ENCODE measurements at places on chromosomes 12 and 14. TPM values are rescaled to one million over a fixed set of nuclear protein-coding genes. Genes with fewer than 3 reads are reported as not detected.
A peak's percentile ranks its signal among the peaks of the same experiment; 100 is the strongest.

DNA sequence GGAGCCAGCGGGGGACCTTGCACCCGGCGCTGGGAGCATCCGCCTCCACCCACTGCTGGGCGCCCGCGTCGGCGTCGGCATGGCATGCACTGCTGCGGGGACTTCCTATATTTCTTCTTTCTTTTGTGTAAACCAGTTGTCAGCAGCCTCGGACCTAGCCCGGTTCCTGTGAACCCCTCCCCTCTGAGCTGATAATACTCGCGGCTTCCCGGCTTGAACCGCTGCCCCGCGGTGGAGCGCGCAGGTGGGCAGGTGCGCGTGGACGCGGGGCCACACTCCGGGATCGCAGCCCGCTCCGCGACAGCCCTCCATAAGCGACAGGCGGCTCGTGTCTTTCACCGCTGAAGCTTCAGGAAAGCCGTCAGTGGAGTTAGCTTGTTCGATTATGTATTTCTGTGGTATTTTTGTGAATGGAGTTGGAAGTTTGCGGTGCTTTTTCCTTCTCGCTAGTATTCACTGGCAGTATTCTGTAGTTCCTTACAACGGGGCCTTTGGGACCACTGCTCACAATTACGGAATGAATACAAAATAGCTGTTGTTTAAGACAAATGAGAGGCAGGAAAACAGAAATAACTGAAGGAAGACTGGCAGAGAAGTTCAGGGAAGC is 870 bp downstream of the BMAL2 start:
- peaks cover 35% of the 10 kb centered on the region for H3K4me1 ChIP-seq
- peak overlapping the region; percentile 94 for H3K4me3 ChIP-seq
- peaks cover 14% of the 10 kb centered on the region for H3K27me3 ChIP-seq
- peak overlapping the region; percentile 89 for H3K27ac ChIP-seq
- peak; percentile 61 for DNase-seq

- H3K4me3 ChIP-seq = no peak overlapping the region
- no peaks in the 10 kb centered on the region for H3K36me3 ChIP-seq
- no peaks in the 10 kb centered on the region for H3K4me1 ChIP-seq
- no peak for DNase-seq
Observed at GRCh38 chr12:79168687-79169086, 304.1 kb downstream of the SYT1 start.

- H3K27ac ChIP-seq = no peak overlapping the region
- no peak for DNase-seq
- no peak overlapping the region for H3K4me3 ChIP-seq
- no peaks in the 10 kb centered on the region for H3K36me3 ChIP-seq
Observed at GRCh38 chr14:92362781-92363235, 39.8 kb downstream of the SLC24A4 start.

DNA sequence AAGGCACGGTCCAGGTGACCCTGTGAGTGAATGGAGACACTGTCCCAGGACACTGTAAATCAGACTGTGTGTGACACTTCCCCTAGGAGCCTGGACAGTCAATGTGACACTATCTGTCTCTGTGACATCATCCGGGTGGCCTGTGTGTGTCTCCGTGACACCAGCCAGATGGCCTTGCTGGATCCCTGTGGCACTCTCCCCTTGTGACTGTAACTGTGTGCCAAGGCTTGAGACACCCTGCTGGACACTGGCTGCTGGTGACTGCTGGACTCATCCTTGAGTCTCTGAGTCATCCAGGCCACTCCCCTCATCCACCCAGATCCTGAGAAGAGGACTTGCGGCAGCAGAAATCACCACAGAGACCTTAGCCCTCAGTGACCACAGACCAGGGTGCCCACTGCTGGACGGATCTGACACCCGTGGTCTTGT is 51.6 kb downstream of the MVK start:
- H3K27ac ChIP-seq = no peak overlapping the region
- no peaks in the 10 kb centered on the region for H3K36me3 ChIP-seq
- no peak for DNase-seq
- no peak overlapping the region for H3K4me3 ChIP-seq

DNA sequence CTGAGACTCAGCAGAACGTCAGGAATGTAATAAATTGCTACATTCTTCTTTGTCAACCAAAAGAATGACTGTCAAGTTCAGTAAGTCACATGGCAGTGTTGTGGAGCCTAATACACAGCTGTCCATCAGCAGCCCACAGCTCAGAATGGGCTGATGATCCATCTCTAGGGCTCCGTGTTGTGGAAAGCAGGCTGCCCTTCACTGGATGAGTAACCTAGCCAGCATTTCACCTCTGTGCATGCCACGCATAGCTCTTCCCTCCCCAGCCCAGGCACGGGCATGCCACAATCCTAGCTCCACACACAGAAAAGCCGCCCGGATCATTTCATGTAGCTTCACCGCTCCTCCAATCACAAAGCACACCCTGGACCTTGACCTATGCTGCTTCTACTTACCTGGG is 878.0 kb upstream of the TMEM132C start:
- H3K27ac ChIP-seq = no peak overlapping the region
- H3K36me3 ChIP-seq = no peaks in the 10 kb centered on the region
- DNase-seq = no peak
- no peaks in the 10 kb centered on the region for H3K27me3 ChIP-seq
- no peak overlapping the region for H3K4me3 ChIP-seq

- H3K4me3 ChIP-seq = no peak overlapping the region
- H3K4me1 ChIP-seq = no peaks in the 10 kb centered on the region
- DNase-seq = no peak
- H3K36me3 ChIP-seq = no peaks in the 10 kb centered on the region
- H3K27me3 ChIP-seq = peaks cover 19% of the 10 kb centered on the region
Observed at GRCh38 chr12:110262442-110263388, 18.3 kb upstream of the ATP2A2 start.

- peaks cover 47% of the 10 kb centered on the region for H3K36me3 ChIP-seq
- no peaks in the 10 kb centered on the region for H3K27me3 ChIP-seq
- H3K27ac ChIP-seq = no peak overlapping the region
- H3K4me3 ChIP-seq = no peak overlapping the region
Observed at GRCh38 chr14:75132382-75133086, 5.7 kb upstream of the NEK9 start.

DNA sequence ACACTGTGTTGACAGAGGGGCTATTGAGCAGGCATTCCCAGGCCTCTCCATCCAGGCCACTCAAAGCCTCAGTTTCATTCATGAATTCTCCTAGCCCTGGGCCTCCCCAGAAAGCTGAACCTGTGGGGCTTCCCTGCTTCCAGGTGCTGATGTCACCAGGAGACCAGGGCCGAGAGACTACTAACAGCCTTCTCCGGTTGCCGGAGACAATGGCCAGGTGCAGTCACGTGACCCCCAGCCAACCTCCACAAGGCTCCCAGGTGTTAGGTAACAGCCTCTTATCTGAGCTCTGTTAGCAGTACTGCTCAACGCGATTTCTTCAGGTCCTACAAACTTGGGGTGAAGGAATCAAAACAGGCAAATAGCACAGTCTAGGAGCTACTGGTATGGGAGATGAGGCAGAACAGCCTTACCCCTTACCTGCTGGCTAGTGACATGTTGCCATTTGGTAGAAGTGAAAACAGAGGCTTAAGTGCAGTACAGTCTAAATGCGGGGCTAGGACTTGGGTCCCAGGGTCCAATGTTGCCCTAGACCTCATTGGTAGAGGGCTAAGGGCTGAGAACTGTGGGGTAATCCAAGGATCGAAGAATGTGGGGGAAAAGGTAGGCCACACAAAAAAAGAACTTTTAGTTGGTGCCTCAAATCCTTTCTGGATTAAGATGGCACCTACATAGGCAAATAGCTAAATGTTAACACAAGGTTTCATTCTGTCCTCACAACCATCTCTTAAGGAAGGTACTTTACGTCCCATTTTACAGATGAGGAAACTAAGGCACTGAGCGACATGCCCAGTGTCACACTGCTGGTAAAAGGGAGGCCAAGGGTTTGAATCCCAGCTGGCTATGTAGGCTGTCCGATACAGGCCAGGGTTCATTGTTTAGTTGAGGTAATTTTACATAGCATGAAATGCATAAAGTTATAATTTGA is 3.8 kb downstream of the CCDC88C start:
- H3K27me3 ChIP-seq = no peaks in the 10 kb centered on the region
- peak overlapping the region; percentile 97 for H3K4me3 ChIP-seq
- DNase-seq = peak; percentile 59
- peak overlapping the region; percentile 99 for H3K27ac ChIP-seq

DNA sequence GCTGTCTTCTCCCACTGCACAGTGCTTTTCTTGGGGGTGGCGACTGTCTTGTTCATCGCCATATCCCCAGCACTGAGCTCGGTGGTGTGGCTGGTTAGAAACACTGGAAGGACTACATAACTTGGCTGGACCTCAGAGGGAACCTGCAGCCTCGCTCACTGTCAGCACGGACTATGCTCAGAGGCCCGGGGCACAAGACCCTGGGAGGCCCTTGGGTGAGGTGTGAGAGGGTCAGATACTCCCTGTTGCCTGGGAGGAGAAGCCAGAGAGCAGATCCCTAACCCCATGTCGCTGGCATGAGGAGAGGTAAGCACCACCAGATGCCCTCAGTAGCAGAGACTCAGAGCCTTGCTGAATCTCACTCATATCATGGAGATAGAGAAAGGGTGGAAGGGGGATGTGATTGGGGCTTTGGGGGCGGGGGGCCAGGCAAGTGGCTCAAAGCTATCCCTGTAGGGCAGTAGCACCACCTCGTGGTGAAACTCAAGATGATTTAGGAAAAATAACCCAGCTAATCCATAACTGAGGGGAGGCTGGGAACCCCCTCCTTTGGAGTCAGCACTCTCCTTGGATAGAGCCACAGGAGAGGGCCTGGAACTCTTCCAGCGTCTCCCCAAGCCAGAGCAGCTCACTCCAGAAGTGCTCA is 18.7 kb upstream of the HDAC7 start:
- peak; percentile 56 for DNase-seq
- no peak overlapping the region for H3K27ac ChIP-seq
- H3K36me3 ChIP-seq = peaks cover 3% of the 10 kb centered on the region
- H3K4me3 ChIP-seq = no peak overlapping the region
- H3K27me3 ChIP-seq = peaks cover 2% of the 10 kb centered on the region

DNA sequence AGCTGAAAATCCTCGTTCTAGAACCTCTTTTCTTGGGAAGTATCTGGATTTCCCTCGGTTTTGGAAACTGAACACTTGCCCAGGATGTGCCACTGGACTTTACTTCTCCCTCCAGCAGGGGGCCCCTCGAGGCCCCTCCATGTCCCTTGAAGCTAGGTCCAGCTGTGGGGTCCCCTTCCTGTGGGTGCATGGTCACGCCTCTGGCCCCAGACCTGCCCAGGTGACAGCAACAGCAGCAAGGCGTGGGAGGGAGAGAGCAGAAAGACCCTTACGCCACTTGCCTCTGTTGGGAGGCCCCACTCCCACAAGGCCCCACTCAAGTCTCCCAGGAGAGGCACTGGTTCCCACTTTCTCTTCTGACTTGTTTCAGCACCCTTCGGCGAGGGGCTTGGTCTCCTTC is 3.1 kb downstream of the SLC25A29 start:
- no peak for DNase-seq
- no peaks in the 10 kb centered on the region for H3K36me3 ChIP-seq
- H3K27ac ChIP-seq = no peak overlapping the region
- H3K4me3 ChIP-seq = no peak overlapping the region
- peaks cover 16% of the 10 kb centered on the region for H3K27me3 ChIP-seq
- H3K4me1 ChIP-seq = peaks cover 31% of the 10 kb centered on the region

DNA sequence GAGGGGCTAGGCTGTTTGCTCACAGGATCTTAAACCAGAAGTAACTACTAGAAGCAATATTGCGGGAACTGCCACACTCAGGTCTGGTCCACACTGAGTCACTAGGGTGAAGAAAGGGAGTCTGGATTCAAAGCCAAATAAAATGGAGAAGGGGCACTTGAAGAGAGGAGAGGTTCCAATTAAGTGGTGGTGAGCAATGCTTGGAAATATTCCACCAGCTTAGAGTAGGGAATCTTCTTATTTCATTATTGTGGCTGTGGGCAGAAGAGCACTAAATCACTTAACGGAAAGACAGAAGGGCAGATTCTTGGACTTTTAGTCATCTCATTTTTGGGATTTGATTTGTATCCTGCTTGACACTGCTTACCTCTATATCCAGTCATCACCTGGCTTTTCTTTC is 48.6 kb upstream of the PPP1R12A start:
- no peak overlapping the region for H3K4me3 ChIP-seq
- H3K27me3 ChIP-seq = peaks cover 19% of the 10 kb centered on the region
- H3K4me1 ChIP-seq = no peaks in the 10 kb centered on the region
- H3K36me3 ChIP-seq = no peaks in the 10 kb centered on the region

- no peak overlapping the region for H3K27ac ChIP-seq
- no peak overlapping the region for H3K4me3 ChIP-seq
- no peaks in the 10 kb centered on the region for H3K4me1 ChIP-seq
- no peaks in the 10 kb centered on the region for H3K36me3 ChIP-seq
- DNase-seq = no peak
Observed at GRCh38 chr12:32549675-32550079, 129.4 kb upstream of the DNM1L start.

DNA sequence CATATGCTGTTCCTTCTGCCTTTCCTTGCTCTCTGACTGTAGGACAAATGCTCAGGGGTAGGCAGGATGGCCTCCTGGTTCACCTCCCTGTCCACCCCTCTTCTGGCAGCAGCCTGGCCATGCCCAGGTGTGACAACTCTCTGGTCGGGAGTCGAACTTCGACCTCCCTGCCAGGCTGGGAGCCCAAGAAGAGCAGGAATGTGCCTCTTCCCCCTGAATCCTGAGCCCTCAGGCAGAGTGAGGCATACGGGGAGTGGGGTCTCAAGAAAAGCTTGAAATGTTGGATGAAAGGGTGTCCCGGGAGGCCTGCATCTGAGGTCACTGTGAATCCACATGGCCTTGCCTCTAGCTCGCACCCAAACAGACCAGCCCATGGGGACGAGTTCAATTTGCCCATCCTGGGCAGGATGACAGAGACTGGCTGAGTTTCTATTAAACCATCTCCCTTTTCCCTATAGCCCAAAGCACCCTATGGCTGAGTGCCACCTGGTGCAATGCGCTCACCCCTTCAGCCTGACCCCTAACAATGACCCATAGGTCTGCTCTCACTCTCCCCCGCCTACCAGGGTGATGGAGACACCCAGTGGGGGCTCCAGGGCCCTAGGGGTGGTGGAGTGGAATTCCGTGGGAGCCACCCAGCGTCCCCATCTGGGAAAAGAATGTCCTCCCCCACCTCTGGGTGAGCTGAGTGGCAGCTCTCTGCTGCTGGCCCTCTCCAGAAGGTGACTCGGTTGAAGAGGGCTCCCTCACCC is 52.9 kb upstream of the DIO3 start:
- H3K4me1 ChIP-seq = no peaks in the 10 kb centered on the region
- no peak overlapping the region for H3K4me3 ChIP-seq
- no peaks in the 10 kb centered on the region for H3K36me3 ChIP-seq
- DNase-seq = no peak
- H3K27me3 ChIP-seq = no peaks in the 10 kb centered on the region

- H3K4me1 ChIP-seq = peaks cover 22% of the 10 kb centered on the region
- no peak overlapping the region for H3K27ac ChIP-seq
- DNase-seq = no peak
- H3K36me3 ChIP-seq = peaks cover 63% of the 10 kb centered on the region
Observed at GRCh38 chr12:57735198-57735855, 3.2 kb downstream of the AGAP2 start.

ACSM4 gene
- total RNA-seq = not detected

GPR135 gene
- 1.8 TPM for total RNA-seq

GPR84 gene
- total RNA-seq = 0.32 TPM

CHST11 gene
- 82.1 TPM for total RNA-seq

CCNB1IP1 gene
- total RNA-seq = 35.3 TPM

DAO gene
- not detected for total RNA-seq

ACOT4 gene
- total RNA-seq = 1.3 TPM

REM2 gene
- total RNA-seq = 0.21 TPM

CLEC4C gene
- not detected for total RNA-seq

CD69 gene
- 116 TPM for total RNA-seq

TFCP2 gene
- 38.8 TPM for total RNA-seq

FLVCR2 gene
- total RNA-seq = 5.5 TPM

MIP gene
- not detected for total RNA-seq

RHOJ gene
- not detected for total RNA-seq

Measured in activated CD8-positive, alpha-beta T cell treated with anti-CD3 and anti-CD28 coated beads, Interleukin-2, amount 10 ng/mL, durations not matched to agents 7 days and 5 days (primary cell).